ENCODE measurements at places on chromosomes 12 and 14.

GRCh38 chr14:31204593-31205534, 2.7 kb downstream of the HECTD1 start:
- DNase-seq, result no peak

GRCh38 chr12:96687719-96688118, 198.3 kb downstream of the CFAP54 start:
- no peak for DNase-seq

GRCh38 chr12:1843641-1844005, 23.3 kb downstream of the LRTM2 start:
- DNase-seq, result no peak

GRCh38 chr14:93025055-93025454, 90.7 kb downstream of the ITPK1 start:
- no peak for DNase-seq

GRCh38 chr12:89235189-89235993, 116.9 kb downstream of the DUSP6 start:
- no peak for DNase-seq
